ENCODE measurements at places on chromosomes 12 and 14.

GRCh38 chr14:95146079-95146771 lies 11.1 kb downstream of the DICER1 start:
- DNase-seq, result no peak

GRCh38 chr14:100593751-100594624 lies 6.8 kb upstream of the BEGAIN start:
- no peak for DNase-seq

DNA sequence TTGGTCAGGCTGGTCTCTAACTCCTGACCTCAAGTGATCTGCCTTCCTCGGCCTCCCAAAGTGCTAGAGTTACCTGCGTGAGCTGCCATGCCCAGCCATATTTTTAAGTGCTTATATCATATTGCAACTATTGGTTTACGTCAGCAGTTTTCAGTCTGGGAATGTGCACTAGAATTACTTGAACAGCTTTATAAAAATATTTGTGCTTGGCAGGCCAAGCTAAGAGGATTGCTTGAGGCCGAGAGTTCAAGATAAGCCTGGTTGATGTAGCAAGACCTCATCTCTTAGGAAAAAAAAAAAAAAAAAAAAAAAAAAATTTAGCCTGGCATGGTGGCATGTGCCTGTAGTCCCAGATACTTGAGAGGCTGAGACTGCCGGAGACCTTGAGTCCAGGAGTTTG lies 17.1 kb downstream of the KIAA0586 start:
- no peak for DNase-seq

DNA sequence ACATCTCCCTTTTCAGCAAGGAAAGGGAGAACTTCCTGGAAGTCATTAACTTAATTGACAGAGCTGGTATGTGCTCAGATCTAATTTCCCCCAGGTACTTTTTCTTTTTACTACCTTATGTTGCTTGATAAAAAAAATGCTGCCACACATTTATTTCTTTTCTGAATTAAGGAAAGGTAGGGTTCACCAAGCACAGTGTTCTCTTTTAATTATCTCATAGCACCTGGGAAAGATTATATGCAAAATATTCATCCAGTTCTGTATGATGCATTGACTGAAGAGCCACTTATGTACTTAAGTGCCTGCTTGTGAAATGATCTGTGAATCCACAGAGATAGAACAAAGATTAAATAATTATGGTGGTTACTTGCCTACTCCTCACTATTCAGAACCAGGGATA lies 25.1 kb downstream of the KCNC2 start:
- DNase-seq, result no peak

DNA sequence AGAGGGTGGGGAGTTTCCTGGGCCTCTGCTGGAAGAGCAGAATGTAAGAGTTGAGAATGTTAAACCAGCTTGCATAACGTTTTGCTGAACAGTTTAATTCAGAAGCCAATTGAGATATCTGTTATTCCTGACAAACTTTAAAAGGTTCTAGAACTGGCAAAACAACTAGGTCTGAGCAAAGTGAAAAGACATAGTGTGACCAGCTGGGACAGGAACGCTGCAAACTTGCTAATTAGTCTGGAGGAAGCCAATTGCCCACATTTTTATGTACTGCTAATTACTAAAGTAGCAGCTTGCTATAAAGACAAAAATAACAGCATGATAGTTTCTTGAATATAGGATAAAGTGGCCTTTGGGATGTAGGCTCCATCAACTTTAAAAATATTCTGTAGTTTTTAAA lies 704.9 kb downstream of the NRXN3 start:
- DNase-seq, result no peak

- DNase-seq, result no peak
Observed at GRCh38 chr12:57726884-57727757, 11.4 kb downstream of the AGAP2 start.

DNA sequence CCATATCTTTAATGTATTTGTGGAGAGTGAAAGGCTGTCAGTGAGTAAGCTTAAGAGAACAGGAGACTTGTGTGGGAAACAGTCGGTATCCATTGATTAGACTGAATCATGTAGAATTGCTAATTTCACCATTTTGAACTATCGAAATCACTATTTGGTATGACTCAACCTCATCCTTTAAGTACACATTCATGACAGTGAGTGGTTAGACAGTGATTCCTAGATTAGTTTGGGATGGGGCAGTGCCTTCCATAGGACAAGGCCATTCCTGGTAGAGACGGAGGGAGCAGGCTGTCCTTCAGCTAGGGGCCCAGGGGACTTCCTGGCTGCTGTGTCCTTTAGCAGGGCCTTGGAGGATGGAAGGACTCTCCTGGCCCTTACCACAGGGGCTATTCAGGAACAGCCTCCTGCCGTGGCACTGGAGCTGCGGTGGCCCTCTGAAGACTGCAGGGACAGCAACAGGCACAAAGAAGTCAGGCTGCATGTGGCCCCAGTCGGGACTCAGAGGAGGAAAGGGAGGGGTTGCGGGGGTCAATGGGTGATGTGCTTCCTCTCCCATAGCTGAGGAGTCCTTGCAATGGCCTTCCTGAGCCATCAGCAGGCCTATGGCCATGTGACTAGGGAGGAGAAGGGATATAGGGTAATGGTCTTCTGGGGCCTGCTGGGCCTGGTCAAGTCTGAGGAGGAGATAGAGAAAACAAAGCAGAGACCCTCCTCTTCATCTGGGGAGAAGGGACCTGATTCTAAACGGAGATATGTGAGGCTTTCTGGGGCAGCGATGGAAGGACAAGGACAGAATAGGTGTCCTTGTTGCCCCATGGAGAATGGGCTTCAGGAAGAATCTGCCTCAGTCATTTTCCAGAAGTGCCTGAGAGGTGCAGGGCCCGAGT lies 11.2 kb downstream of the SERPINA1 start:
- DNase-seq, result no peak
